ENCODE measurements at places on chromosomes 5 and 9.

- DNase-seq, result no peak
These were observed 20.4 kb downstream of the TENT4A start for GRCh38 chr5:6733411-6734242.

- DNase-seq, result no peak
These were observed 216.5 kb upstream of the NR4A3 start for GRCh38 chr9:99605016-99605743.

- no peak for DNase-seq
These were observed 11.7 kb downstream of the CAVIN4 start for GRCh38 chr9:100589582-100589981.

DNA sequence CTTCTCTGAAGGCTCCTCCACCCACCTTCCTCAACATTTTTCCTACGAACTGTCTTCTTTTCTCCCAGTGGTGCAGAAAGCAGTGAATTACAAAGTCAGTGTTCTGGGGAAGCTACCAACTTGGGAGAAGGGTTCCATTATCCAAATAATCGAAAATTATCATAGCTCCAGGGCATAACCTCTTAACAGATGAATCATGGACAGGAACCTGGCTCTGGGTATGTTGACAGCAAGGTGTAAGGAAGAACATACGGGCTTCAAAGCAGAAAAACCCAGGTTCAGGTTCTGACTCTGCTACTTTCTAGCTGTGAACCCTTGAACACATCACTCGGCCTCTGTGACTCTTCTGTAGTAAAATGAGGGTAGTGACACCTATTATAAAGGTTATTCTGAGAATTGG is 351.3 kb downstream of the ENC1 start:
- no peak for DNase-seq

GRCh38 chr9:22274477-22274876 is 172.1 kb upstream of the DMRTA1 start:
- no peak for DNase-seq

- DNase-seq, result no peak
These were observed 10.4 kb upstream of the CRB2 start for GRCh38 chr9:123345567-123345955.

GRCh38 chr5:21071986-21072385 is 1084.0 kb upstream of the CDH18 start:
- DNase-seq, result no peak

DNA sequence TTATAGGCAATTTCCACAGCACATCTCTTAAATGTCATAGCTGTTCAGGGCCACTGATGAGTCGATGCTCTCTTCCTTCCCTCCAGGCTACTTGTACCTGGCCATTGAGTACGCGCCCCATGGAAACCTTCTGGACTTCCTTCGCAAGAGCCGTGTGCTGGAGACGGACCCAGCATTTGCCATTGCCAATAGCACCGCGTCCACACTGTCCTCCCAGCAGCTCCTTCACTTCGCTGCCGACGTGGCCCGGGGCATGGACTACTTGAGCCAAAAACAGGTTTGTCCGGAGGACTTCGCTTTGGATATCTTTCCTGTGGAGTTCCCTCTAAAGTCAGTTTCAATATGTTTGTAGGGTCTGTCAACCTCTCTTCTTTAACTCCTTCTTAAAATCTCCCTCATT is 84.3 kb downstream of the EQTN start:
- no peak for DNase-seq

DNA sequence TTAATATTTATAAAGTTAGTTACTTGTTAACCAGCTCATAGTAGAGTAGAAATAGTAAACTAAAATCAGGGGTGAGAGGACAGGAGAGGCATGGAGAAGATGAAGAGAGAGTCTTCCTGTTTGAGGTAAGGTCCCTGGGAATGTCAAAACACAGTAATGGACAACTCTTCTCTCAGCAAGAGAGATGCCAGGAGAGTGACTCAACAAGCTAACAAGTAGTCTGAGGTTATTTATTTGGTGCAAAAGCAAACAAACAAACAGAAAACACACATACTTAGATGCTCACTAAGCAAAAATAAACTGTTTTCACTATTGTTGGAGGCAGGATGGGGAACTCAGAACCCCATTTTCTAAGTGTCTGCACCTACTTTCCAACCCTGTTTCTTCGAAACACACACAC is 333.2 kb upstream of the RFX3 start:
- no peak for DNase-seq

All from HepG2 (cell line).